NCI-H226 (cell line): ENCODE measurements at places on chromosomes 1 and 21.

DNA sequence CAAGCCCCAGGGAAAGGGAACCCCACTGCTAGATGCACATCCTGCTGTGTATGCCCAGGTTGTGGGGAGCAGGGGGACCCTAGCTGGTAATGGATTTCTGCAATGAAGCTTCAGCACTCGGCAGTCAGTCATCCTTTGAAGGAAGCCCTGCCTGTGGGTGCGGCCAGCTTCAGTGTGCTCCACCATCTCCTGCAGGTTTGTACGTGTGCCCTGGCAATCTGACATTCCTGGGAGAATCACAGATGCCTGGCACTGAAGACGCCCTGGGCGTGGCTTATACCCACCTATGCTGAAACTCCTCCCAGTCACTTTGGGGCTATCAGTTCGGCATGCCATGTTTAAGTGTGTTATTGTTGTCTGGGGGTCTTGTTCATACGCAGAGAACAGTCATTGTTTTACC lies 6.8 kb downstream of the SPRR5 start:
- no peak for DNase-seq

DNA sequence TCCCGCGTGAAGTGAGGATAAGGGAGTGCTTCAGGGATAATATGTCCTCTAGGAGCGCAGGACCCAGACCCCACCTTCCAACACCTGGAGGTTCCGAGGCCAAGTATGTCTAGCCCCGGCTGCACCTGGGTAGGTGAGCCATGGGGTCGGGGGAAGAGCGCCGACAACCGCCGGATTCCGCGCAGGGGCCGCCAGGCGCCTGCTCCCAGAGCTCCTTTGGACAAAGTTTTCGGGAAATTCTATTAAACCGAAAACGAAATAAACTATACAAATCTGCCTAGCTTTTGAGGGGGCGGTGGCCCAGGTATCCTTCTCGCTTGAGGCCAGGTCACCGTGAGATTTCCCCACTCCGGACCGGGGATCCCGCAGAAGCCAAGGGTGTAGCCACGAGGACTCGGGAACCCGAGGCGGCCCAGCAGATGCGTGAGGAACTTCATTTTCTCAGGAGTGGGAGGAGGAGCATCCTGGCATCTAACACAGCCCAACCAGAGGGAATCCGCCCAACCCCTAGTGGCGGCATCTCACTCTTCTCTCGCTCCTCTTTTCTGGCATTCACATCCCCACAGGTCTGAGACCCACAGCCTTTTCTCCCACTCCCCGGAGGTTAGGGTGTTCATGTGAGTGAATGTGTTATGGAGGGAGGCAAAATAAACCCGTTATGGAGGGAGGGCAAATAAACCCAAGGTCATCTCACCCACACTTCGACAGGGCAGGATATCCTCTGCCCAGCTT lies 2.3 kb upstream of the DMRTA2 start:
- no peak for DNase-seq

DNA sequence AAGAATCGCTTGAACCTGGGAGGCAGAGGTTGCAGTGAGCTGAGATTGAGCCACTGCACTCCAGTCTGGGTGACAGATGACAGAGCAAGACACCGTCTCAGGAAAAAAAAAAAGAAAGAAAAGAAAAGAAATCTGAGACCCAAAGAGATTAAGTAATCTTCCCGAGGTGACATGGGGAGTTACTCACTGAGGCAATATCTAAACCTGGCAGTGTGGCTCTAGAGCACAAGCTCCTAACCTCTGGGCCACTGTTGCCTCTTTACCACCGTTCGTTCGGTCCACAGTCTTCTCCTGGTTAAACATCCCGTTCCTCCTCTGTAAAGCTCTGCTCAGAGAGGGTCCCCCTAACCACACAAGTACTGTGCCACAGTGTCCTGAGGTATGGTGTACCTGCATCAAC lies 1.5 kb downstream of the HMGCL start:
- no peak for DNase-seq

DNA sequence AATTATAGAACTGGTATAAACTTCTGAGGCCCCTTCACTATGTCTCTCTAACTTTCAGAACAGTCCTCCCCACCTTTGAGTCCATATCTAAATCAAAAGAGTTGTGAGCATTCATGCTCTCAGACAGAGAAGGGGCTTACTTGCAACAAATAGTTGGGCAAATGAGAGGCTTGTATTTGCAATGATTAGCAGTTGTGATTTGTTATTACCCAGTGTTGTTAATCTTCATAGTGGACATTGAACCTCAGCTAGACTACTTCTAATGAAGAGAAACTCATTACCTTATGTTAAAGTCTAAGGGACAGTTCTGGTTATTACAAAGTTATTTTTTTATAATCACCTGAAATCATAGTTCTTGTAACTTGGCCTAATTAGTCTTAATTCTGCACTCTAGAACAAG lies 114.5 kb downstream of the RABGAP1L start:
- DNase-seq, result no peak

GRCh38 chr1:223886516-223886921 lies 40.8 kb upstream of the TP53BP2 start:
- peak; percentile 23 for DNase-seq

DNA sequence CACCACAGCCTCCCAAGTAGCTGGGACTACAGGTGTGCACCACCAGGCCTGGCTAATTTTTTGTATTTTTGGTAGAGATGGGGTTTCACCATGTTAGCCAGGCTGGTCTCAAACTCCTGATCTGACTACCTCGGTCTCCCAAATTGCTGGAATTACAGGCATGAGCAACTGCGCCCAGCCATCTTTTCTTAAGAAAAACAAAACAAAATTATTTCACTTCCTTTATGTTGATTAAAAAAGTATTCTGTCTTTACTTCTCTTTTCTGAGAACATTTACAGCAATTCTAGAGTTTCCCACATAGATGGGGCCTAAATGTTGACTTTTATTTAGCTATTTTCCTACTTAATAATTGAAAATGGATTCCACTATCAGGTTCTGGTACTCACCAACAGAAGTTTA lies 17.3 kb upstream of the TMEM183A start:
- DNase-seq, result no peak

DNA sequence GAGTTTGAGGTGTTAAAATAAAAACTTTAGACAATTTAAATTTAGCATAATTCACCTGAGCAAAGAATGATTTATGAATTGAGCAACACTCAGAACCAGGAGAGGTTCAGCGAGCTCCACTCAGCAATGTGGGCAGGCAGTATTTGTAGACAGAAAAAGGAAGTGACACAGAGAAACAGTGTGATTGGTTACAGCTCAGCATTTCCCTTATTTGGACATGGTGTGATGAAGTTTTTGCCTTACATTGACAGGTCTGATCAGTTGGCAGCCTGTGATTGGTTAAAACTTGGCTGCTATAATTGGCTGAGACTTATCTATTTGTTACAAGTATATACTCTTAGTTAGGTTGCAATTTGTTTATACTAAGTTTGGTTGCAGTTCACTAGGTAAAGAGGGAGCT lies 621.2 kb upstream of the PRMT6 start:
- no peak for DNase-seq

DNA sequence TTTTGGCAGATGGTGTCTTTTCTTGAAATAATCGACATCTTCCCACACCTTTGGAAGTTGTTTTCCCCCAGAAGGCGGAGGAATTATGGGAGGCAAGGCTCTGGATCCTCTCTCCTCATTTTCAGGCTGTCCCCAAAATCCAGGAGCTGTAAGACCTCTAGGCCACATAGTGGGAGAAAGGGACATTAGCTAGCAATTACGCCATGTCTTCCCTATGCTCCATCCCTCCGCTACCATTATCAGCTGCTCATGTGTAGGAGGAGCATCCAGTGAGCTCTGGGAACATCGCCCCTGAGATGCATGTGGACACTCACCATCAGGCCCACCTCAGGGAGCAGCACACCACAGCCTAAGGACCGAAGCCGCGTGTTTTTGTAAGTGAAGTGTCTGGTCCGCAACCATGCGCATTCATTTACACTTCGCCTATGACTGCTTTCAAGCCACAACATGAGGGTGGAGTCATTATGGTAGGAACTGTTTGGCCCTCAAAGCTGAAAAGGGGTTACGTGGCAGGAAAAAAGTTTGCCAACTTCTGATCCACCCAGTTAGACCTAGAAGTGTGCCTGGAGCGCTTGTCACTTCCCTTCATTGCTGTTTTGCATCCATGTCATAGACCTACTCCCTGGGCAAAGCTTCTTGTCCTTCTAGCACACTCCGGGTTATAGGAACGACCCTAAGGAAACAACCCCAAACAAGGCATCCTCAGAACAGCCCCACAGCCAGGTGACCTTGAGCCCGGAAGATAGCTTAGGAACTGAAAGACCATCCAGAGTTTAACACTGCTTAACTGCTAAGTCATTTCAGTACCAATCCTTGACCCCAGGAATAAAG lies 85.5 kb downstream of the C1orf94 start:
- DNase-seq, result no peak

DNA sequence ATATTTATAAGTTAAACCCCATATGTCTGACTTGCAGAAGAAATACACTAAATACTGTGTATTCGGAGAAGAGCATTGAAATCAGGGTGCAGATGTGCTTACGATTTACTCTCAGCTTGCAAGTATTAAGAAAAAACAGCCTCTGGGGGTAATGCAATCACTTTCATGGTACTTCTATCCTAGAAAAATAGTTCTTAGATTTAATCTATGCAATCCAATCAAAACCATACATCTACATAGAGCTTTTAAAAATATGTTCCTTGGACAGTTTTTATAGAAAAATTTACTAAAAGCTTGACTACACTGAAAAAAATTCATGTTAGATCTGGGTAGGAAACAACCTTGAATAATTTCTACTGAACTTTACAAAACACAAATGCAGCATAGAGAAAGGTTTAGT lies 890.3 kb upstream of the ADGRL2 start:
- DNase-seq, result no peak

DNA sequence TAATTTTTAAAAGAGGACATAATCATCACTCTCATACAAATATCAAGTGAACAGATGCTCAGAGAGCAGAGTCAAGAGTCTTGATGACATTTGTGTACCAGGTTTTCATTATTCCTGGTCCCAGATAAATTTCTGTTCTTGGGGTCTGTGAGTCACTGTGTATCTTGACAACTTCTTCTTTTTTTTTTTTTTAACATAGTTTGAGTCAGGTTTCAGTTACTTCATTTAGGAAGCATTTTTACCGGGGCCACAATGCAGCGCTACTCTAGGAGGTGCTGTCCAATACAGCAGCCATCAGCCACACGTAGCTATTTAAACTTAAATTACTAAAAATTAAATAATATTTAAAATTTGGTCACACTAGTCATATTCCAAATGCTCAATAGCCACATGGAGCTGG lies 188.1 kb upstream of the SAMSN1 start:
- DNase-seq, result no peak

- no peak for DNase-seq
Observed at GRCh38 chr1:22953740-22954141, 18.9 kb downstream of the LACTBL1 start.

GRCh38 chr1:193120604-193121166 lies 1.1 kb upstream of the CDC73 start:
- DNase-seq, result no peak

DNA sequence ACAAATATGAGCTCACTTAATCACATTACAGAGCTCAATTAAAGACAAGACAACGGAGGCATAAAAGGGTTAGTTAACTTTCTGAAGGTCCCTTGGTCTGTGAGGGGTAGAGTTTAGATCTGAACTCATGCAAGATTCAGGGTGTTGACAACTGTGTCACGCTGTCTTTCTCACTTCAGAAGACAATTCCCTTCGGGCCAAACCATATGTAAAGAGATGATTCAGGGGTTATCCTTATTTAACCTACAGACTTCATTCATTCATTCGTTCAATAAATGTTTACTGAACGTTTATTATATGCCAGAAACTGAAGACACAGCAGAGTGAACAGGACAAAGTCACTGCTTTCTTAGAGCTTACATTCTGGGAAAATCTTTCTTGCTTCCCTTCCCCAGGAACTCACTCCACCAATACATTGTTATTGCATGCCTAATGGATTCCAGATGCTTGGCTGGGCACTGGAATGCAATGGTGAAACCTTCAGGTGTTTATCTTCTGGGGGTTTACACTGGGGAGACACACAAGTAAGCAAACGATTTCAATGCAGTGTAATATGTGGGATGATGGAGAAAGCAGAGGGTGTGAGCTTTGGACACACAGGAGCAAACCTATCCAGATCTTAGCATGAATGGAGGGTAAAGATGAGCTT lies 6.4 kb downstream of the XCL1 start:
- DNase-seq, result no peak

DNA sequence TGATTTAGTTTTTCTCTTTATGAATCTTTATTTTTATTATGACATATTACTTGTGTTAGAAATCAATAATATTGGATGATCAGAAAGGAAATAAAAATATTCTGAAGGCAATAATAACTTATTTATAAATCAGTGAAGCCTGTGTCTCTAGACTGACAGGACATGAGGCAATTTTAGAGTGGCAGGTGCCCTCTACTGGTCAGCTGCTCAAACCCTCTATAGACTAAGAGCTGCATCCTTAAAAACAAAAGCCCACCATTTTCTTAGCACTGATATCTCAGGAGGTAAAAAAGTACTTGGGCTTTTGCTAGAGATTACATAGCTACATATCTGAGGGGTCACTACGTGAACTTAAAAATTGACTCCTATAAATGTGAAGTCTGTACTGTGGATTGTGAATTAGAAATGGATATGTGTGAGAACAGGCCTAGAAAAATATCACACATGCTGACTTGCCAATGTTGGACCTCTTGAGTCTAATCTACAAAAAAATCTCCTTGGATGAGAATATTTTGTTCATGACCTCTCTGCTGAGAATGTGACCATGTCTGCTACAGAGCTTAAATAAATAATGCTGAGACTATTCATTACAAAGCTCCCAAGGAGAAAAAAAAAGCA lies 597.9 kb upstream of the ADAMTS5 start:
- peak; percentile 63 for DNase-seq

- DNase-seq, result no peak
Observed at GRCh38 chr1:173666646-173667045, 3.0 kb downstream of the ANKRD45 start.

DNA sequence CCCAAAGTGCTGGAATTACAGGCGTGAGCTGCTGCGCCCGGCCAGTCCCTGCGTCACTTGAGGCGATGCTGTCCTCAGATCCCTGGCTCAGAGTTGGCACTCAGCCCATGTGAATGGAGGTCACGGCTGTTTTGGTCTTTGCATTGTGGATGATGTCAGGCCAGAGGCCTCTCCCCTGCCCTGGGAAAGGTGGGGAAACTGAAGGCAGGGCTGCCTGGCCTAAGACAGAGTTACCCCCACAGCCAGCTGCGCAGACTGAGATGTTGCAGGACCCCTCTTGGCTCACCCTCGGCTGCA lies 821 bp downstream of the MASP2 start:
- DNase-seq, result no peak

DNA sequence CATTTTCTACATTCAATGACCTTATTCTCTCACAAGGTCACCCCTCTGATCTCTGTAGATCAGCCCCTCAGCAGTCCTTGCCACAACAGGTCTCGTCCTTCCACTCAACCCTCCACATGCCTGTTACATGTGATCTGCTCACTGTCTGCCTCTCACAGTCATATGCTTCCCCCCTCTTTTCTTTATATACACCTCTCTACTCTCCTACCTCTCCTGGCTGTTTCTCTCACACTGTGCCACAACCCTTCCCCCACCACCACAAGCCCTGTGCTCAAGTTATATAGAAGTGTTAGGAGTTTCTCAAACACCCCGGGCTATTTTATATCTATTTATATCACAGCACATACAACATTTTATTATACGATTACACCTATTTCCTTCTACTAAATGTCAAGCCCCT lies 12.6 kb downstream of the B3GALNT2 start:
- DNase-seq, result no peak
